ENCODE measurements at places on chromosomes 6 and 20.

GRCh38 chr6:32234934-32235333 is 11.1 kb upstream of the NOTCH4 start:
- DNase-seq = no peak

DNA sequence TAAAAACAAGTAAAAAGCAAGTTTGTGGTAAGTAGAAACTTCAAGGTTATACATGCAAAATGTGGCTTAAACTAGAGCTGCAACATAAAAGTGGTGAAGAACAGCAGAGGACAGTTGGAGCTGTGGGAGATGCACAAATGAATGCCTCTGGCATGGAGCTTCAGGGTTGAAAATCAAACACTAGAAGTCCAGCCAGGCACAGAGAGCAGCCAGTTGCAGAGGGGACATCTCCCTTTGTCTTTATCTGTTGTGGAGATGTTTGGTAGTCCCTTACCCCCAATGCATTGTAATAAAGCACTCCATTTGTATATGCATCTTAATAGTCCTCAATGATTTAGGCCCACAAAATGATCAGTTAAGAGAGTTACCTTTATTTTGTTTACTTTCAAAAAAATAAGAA is 73.1 kb upstream of the C20orf144 start:
- DNase-seq = no peak

DNA sequence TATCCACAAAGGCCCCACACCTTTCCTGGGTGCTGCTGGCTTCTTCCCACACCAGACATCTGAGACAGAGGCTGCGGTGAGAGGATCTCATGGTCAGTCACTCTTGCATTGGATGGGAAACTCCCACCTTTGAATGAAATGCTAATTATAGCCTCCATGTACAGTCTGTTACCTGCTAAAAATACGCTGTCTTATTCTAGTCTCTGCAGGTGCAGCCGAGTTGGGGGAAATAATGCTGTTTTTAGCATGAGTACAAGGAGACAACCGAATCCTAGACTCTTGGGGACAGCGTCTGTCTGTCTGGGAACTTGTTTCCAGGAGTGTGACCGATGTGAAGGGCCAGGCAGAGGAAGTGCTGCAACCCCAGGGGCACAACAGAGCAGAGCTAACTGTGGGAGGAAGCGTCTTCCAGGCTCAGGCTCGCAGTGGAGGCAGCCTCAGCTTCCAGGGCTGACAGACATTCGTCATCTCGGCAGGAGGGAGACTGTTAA is 286.2 kb downstream of the PREX1 start:
- no peak for DNase-seq

DNA sequence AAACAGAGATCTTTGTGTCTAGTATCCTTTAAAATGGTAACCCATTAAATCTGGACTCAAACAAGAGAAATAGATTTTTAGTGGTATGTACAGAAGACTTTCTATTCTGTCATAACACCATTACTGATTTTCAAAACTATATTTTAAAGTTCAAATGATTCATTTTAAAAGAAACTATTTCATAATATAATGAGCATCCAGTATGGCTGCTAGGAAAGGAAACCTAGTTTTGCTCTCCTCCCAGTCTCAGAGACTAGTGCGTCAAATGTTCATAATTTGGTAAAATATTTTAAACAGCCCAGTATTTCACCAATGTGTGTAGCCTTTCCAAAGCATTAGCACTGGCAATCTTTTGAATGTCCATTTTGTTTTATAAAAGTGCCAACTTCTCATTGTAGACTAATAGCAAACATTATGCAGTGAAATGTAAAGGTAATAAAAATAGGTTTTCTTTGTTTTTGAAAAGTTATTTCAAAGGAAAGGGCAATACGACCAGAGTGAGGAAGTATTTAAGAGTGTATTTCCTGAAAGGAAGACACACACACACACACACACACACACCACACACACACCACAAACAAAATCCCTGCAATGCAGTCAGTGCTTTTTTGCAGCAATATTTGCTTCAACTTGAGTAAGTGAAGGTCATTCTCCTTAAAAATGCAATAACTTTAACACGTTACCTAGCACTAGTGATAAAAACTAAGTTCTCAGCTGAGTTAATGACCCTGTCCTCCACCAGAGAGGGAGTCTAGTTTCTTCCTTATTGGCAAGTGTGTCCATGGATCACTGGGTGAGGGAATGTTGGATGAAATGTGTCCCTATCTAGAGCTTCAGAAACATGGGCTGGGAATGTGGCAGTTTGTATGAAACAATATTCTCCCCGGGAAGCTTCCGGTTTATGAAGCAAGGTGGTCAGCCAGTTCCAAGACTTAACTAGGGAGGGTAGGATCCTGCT is 4.6 kb downstream of the PPP1R3G start:
- DNase-seq = no peak

- DNase-seq = no peak
Measured at GRCh38 chr20:2713285-2713684, 20.7 kb downstream of the EBF4 start.
